NCI-H82 (cell line): ENCODE measurements at places on chromosomes 3 and 15.

DNA sequence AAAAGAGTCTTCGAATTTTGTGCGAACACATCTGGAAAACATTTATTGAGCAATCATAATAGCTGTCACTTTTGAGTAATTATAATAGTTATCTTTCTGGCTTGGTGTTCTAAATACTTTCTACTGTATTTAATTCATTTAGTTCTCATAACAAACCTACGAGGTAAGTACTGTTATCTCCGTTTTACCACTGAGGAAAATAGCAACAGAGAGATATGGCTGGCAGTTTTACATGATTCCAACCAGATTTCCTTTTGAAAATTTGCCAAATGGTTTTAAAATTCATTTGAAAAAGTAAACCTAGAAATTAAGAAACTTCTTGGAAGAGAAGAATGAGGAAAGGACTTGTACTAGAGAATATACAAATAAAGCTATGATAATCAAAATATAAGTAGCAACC lies 37.3 kb upstream of the MGA start:
- no peak for DNase-seq

DNA sequence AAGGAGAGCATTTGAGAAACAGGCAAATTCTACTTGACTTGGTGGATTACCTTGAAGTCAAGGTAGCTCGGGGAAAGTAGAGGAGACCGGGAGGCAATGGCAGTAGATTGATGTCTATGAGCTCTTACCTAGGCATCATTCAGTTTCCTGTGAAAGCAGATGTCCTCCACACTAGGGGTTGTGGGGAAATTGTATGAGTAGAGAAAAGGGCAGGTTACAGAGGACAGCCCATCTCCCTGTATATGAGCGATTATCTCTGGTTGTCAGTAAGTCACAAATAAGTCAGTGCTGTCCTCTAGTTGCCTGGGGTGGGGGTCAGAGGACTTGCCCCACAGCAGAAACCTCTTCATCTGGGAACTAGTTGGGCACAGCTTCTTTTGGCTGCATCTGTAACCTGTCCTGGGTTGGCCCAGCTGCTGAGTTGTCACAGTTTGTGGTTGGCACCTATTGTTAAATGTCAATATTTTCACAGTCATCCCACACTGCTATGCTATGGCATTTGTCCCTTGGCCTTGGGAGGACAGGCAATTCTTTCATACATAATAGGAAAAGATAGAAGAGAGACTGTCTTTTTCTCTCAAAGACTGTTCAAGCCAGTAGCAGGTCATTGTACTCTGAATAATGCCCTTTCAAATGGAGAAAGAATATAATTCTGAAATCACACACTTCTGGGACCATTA lies 53.6 kb upstream of the LRRFIP2 start:
- DNase-seq: no peak

DNA sequence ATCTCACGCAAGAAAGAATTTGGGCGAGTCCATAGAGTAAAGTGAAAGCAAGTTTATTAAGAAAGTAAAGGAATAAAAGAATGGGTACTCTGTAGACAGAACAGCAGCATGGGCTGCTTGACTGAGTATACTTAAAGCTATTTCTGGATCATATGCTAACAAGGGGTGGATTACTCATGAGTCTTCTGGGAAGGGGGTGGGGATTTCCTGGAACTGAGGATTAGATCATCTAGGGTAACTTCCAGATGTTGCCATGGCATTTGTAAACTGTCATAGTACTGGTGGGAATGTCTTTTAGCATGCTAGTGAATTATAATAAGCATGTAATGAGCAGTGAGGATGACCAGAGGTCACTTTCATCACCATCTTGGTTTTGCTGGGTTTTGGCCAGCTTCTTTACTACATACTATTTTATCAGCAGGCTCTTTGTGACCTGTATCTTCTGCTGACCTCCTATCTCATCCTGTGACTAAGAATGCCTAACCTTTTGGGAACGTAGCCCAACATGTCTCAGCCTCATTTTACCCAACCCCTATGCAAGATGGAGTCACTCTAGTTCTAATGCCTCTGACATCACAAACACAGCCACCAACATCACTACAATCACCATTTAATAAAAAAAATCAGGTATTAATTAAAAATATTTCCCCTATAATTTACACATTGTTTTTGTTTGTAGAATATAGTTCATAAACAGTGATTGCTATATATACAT lies 890.7 kb upstream of the EPHA6 start:
- peak; percentile 12 for DNase-seq

DNA sequence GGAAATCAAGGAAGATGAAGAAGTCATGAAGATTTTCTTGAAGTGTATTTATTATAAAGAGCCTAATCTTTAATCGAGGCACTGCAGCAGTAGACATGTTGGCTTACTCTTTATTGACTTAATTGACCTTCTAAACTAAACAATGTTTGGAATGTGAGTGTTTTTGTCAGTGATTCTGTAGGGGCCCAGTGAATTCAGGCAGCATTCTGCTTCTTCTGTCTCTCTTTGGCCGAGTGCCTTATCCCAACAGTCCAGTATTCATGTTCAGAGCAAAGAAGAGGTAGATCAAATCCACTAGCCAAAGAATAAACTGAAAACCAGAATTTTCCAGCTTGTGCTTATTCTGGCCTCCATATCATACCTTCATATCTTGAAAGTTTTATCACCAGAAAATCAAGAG lies 55.7 kb downstream of the RLBP1 start:
- no peak for DNase-seq

DNA sequence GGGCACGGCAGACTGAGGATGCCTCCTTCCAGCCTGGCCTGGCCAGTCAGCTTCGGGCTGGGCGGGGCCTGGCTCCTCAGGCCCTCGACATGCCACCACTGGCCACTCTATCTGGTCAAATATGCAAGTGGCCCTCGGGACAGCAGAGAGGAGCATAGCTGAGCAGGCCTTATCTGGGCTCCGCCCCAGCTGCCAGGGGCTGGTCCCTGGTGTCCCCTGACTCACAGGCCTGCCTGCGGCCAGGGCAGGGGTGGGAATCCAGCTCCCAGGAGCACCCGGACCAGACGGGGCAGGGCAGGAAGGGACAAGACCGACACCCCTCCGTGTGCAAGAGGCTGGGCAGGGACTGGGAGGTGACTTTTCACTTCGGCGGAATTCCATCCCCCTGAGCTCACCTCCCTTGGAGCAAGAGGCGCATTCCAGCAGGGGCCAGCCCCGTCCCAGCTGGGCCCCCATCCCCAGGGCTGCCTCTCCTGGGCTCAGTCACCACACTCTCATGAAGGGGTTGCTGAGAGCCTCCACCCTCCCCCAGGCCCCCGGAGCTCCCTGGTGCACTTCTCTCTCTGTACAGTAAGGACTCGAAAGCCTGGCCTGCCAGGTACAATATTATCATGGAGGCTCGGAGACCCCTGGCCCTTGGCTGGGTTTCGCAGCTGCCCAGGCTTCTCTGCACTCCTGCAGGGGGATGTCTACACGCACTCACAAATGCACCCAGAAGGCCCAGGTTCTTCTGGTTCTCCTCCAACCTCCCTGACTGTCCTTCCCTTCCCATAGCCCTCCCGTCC lies 29.5 kb downstream of the WNT7A start:
- no peak for DNase-seq

DNA sequence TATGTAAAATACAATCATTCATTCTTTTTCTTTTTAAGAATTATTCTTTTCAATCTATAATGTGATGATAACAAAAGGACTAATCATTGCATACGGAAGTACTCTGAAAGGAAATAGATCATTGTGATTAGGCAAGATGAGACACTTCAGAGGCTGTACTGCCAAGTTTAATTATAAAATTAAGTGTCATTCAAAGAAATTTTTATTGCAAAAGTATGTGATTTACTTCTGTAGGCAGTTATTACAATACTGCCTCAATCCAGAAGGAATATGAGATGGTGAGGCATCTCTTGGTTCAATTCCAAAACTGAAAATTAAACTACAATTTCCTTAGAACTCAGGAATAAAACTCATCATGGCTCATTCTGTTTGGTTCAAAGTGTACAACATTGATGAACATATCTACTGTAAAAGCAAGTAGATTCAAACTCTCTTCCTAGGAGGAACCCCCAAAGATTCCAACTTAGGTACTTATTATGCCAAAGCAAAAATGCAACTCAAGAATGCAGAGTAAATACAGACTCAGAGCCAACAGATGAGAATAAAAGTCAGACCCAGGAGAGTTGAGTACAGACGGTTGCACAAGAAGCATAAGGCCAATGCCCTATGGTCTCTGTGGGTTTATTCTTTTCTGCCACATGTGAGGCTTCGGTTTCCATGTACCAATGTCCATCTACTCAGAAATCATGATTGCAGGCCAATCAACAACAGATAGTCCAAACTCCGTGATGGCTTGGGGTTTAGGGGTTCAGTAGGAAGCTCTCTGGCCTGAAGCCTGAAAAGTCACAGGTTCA lies 118.5 kb upstream of the WNT5A start:
- DNase-seq: no peak
